ENCODE measurements at places on chromosomes 5 and 9. TPM values are rescaled to one million over a fixed set of nuclear protein-coding genes. Genes with fewer than 3 reads are reported as not detected.

Gene PCDHA12
- 2.9 TPM for total RNA-seq

Gene FOXI1
- not detected for total RNA-seq

Gene MAMDC4
- 4.1 TPM for total RNA-seq

Gene CD274
- total RNA-seq = 2.1 TPM

Gene ACTL7A
- total RNA-seq = not detected

Gene RMI1
- 10.2 TPM for total RNA-seq

Data from A549 treated with CpdA at 1 μM for 4 hours (cell line).